ENCODE measurements at places on chromosomes 2 and 18. TPM values are rescaled to one million over a fixed set of nuclear protein-coding genes. Genes with fewer than 3 reads are reported as not detected.

COLEC12 gene
- 0.08 TPM for total RNA-seq

LOXL3 gene
- total RNA-seq, result 0.34 TPM

THAP4 gene
- total RNA-seq, result 79.0 TPM

KLHL14 gene
- not detected for total RNA-seq

SLC14A1 gene
- 0.08 TPM for total RNA-seq

MOCOS gene
- total RNA-seq, result 3.6 TPM

HTR2B gene
- 0.08 TPM for total RNA-seq

CD226 gene
- total RNA-seq, result 0.07 TPM

SKA1 gene
- 12.0 TPM for total RNA-seq

FIGN gene
- 1.8 TPM for total RNA-seq

Measured in A549 treated with CORT108297 at 1 μM for 4 hours (cell line).